ENCODE measurements at places on chromosomes 5 and 9.

- DNase-seq: no peak
Measured at GRCh38 chr9:121380846-121381245, 10.8 kb upstream of the STOM start.

DNA sequence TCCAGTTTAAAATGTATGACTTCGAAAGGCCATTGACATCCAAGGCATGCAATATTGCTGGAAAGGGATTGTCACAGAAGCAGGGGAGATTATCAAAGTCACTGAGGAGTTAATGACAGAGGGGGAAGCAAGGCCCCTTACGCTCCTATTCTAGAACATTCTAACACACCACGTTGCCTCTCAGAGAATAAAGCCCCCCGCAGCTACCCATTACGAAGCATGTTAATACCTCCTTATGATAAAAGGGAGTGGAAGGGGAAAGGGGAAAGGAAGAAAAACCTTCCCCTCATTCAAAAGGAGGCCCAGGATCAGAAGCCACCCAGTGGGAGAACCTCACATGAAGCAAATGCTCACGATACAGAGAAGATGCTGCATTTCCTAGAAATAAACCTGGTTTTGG lies 213.6 kb downstream of the DAB2IP start:
- DNase-seq: no peak

GRCh38 chr9:114552706-114553105 lies 34.9 kb upstream of the ATP6V1G1 start:
- no peak for DNase-seq

GRCh38 chr5:43041669-43042175 lies 1.6 kb upstream of the ANXA2R start:
- DNase-seq: no peak

DNA sequence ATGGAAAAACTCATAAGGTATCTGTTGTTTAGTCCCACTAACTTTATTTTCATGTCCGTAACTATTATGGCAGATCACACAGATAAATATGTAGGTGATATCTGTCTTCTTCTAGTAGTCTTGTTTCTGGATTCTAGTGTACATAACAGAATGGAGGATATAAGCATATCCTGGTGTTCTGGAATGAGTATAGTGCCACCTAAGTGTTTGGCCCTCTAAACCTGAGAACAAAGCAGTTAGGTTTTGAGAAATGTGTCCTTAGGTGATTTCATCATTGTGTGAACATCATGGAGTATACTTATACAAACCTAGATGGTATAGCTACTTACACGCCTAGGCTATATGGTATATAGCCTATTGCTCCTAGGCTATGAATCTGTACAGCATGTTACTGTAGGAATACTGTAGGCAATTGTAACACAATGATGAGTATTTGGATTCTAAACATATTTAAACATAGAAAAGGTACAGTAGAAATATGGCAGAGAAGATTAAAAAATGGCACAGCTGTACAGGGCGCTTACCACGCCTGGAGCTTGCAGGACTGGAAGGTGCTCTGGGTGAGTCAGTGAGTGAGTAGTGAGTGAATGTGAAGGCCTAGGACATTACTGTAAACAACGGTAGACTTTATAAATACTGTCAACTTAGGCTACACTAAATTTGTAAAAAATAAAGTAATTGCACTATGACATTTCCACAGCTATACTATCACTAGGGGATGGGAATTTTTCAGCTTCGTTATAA lies 150.3 kb upstream of the SLC24A2 start:
- DNase-seq: no peak

DNA sequence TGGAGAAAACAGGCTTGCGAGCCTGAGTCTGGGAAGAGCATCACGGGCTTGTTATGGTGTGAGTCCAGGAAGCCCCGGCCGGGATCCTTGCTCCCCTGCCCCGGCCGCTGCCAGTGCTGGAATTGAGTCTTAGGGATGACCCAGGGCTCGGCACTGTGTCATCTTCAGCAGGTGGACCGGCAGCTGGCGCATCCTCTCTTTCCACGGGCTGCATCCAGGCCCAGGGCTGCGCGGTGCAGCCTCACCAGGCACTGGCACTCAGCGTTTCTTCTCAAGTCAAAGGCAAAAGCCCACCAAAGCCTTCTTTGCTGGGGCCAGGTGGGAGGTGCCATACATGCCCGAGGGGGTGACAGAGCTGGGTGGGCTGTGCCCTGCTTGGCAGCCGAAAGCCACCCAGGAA lies 46.6 kb downstream of the COL5A1 start:
- no peak for DNase-seq

DNA sequence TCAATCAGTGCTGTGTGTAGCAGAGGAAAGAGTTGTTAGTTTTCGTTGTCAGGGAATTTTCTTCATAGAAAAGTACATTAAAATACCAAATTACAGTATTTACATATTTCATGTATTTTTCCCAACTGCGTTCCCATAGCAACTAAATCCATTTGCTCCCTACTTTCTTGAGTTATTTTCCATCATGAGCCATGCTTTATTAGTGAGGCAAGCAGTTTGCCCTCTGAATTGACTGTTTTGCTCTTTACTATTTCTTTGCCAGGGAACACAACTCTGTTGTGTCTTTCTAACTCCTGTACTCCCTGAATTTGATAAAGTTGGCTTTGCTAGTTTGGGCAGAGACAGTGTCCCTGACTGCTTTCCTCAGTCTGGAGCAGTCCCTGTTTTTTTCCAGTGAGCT lies 276.2 kb upstream of the SLC30A5 start:
- no peak for DNase-seq

- no peak for DNase-seq
Measured at GRCh38 chr5:4348919-4349318, 753.3 kb downstream of the IRX1 start.

- no peak for DNase-seq
Measured at GRCh38 chr5:35117967-35118366, 70.2 kb upstream of the AGXT2 start.

GRCh38 chr5:64000096-64000495 lies 37.9 kb upstream of the HTR1A start:
- no peak for DNase-seq

- no peak for DNase-seq
Measured at GRCh38 chr9:70053864-70054263, 10.2 kb downstream of the MAMDC2 start.

GRCh38 chr5:156476158-156476551 lies 149.2 kb downstream of the SGCD start:
- no peak for DNase-seq

GRCh38 chr5:131532031-131532640 lies 102.9 kb downstream of the RAPGEF6 start:
- no peak for DNase-seq

GRCh38 chr5:96699186-96699820 lies 37.1 kb downstream of the CAST start:
- DNase-seq: peak; percentile 48

Measured in H9 (cell line).